Stimulated activated CD8-positive, alpha-beta memory T cell treated with anti-CD3 and anti-CD28 coated beads, Interleukin-15, amount 100 ng/mL, for 1 hour (primary cell): ENCODE measurements at places on chromosomes 5 and 9.

- no peak for DNase-seq
Measured at GRCh38 chr5:74149395-74149794, 491.1 kb downstream of the ENC1 start.

- no peak for DNase-seq
Measured at GRCh38 chr5:102841021-102841420, 85.9 kb downstream of the PAM start.

DNA sequence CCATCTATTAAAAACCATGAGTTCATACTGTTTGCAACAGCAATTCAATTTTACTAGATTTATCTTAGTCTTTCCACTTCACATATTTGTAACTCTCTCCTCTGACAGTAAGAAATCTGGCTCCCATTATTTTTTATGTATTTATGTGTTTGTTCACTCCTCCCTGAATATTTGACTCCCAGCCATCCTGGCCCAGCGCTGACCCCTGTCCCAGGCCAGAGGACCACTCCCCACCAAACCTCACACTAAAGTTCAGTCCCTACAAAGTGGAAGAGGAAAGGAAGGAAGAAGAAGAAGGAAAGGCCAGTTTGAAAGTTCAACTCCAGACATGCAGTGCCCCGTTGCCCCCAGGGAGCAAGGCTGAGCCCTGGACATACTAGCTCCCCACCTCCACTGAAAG, 271.8 kb downstream of the ADAMTSL1 start:
- no peak for DNase-seq

- DNase-seq, result no peak
Measured at GRCh38 chr5:59152701-59153245, 569.9 kb downstream of the RAB3C start.

GRCh38 chr9:87670572-87671264, 55.2 kb upstream of the CTSL start:
- no peak for DNase-seq

- DNase-seq, result no peak
Measured at GRCh38 chr5:37811866-37812265, 28.0 kb downstream of the GDNF start.

- DNase-seq, result no peak
Measured at GRCh38 chr5:6979061-6979460, 265.8 kb downstream of the TENT4A start.

- no peak for DNase-seq
Measured at GRCh38 chr5:41279040-41279439, 65.7 kb upstream of the C6 start.

DNA sequence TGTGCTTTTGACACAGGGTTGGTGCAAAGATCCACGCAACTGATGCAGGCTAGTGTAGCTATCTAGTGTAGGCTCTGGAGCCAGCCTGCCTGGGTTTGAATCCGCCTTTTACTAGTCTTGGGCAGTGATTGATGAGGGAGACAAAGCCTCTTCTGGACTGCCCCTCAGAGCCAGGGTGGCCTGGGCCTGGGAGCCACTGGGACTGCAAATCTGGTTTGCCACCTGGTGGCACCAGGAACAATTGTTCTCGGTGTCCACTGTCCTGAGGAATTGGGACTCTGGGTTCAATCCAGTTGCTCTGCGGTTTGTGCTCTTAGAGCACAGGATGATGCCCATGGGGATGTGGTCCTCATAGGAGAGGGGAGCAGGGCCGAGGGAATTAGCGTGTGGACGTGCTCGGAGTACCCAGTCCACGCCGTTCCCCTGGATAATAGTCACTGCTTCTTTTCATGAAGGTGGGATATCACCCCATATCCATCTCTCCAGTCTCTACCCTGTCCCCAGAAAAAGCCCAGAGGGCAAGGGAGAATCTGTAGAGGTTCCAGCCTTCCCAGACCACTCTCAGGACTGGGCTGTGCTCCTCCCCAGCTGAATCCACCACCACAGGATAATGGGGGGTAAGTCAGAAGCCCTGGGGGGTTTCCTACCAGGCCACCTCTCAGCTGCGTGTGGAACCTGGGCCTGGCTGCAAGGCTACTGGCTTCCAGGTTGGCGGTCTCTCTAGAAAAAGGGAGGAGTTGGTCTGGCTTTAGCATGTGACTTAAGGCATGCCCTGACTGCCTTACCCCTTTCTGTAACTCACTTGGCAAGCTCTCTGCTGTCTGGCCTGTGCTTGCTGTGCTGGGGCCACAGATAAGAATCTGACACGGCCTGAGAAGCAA, 1.9 kb downstream of the B4GALT7 start:
- DNase-seq, result no peak

- no peak for DNase-seq
Measured at GRCh38 chr5:174448041-174448440, 276.3 kb upstream of the MSX2 start.

GRCh38 chr9:8764051-8764450, 964.5 kb upstream of the DMAC1 start:
- no peak for DNase-seq

DNA sequence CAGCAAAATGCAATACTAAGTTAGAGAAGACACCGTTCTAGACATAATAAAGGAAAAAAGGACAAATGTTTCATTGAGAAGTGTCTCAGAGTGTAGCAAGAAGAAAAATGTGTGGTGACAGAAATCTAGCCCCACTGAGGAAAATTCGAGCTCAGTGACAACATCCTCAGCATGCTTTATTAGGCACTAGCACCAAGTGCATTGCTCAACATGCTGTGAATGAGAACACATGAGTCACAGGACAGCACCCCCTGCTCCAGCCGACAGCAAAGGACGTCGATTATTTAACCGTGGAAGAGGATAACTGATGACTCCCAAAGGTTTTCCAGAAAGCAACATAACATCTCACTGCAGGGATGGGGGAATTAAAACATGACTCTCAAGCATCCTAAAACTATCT, 182.7 kb downstream of the GNAQ start:
- DNase-seq, result no peak

GRCh38 chr9:133967024-133967741, 24.9 kb downstream of the VAV2 start:
- DNase-seq, result no peak

DNA sequence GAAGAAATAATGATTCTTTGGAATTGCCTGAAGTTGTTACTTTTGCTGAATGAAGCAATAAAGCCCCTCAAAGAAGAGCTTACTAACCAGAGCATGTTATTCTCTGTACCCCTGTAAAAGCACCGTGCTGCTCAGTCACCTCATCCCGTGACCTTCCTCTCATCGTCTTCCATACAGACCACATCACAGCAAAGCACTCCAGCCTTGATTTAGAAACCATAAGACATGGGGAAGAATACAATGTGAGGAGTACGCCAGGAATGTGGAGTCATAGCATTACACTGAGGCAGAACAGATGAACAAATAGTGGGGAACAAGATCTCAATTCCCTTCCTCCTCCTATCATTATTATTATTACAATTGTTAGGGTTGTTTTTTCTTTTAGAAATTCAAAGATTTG, 49.1 kb downstream of the ERAP1 start:
- DNase-seq, result no peak

- DNase-seq, result no peak
Measured at GRCh38 chr5:31671339-31671741, 32.4 kb downstream of the PDZD2 start.

DNA sequence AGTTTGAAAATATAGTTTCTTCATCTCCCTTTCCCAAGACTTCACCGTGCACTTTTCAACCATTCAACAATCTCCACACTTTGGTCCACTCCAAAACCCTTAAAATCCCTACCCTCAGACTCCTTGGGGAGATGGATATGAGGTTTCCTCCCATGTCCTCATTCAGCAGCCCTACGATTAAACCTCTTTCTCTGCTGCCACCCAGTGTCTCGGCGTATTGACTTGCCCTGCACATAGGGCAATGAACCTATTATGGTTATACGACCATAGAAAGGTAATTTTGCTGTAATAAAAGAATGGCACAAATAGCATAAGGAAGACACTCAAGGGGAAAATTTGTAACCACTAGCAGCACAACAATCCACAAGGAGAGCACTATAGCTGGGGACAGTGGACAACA, 803.5 kb downstream of the TLE1 start:
- no peak for DNase-seq

DNA sequence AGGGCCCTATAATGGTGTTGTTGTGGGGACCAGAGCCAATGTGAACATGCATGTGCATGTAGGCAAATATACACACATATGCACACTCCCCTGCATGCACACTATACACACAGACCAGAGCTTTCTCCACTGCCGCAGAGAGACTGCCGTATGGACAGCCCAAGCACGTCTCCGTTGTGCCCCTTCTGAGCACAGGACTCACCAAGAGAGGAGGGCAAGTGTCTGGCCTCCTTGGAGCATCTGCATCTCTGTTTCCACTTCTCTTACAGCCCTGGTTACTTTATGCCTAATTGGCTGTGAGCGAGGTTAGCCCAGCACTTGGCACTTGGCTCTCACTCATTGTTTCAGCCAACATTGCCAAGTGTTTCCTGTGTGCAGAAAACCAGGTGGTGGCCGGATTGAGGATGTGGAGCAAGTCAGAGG, 30.4 kb downstream of the CSF2 start:
- no peak for DNase-seq

DNA sequence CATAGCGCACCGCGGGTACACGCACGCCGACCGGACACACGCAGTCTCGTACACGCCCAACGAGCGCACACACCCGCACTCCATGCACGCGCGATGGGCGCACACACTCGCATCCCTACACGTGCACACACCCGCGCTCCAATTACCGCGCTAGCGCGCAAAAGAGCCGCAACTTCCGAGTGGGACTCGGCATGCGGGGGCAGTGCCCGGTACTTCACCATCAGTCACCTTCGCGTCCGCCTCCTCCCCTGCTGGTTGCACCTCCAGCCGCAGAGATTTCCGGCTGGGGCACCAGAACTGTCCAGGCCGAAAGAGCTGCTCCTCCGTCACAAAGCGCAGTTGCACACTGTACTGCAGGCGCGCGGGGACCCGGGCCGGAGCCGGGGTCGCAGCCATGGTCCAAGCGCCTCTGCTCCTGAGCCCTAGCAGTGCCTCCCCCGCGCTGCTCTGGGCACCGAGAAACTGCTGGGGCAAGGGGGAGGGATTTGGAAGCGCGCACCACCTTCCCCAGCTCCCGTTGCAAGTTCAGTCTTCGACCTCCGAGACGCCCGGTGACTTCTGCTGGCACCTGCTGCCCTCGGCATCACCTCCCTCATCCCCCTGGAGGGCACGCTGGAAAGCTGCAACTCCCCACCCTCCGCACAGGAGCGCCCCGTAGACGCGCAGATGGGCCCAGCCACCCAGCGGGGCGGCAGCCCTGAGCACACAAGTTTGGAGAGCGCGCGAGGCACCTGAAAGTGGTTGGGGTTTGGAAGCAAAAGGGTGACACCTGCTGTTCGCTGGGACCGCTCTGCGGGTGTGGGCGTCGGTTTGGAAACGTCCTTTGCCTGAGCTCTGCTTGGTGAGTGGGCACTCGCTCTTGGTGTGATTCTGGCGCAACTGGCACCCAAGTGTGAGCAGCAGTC, 337.4 kb upstream of the PUM3 start:
- DNase-seq, result no peak

- no peak for DNase-seq
Measured at GRCh38 chr5:79130781-79131180, 19.2 kb downstream of the BHMT start.

- no peak for DNase-seq
Measured at GRCh38 chr5:105931881-105932421, 1738.8 kb downstream of the EFNA5 start.

- DNase-seq, result no peak
Measured at GRCh38 chr5:143343042-143343441, 60.4 kb downstream of the NR3C1 start.

DNA sequence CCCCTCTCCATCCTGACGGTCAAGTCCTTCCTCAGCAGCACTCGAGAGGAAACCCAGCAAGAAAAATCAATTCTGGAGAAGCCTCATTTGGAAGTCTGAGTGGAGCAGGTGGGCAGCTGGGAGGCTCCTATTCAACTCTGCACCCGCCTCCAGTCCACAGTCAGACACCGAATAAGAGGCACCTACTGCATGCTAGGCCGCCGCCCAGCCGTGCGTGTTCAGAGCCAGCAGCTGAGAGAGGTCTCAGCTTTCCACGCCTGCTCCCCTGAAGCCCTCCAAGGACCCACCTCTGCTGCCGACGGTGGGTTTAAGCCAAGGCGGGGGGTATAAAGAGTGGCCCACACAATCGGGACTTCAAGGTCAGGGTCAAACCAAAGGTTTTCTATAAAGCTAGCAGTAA, 41.9 kb downstream of the VAV2 start:
- no peak for DNase-seq

GRCh38 chr5:40029711-40030495, 605.1 kb upstream of the DAB2 start:
- no peak for DNase-seq

DNA sequence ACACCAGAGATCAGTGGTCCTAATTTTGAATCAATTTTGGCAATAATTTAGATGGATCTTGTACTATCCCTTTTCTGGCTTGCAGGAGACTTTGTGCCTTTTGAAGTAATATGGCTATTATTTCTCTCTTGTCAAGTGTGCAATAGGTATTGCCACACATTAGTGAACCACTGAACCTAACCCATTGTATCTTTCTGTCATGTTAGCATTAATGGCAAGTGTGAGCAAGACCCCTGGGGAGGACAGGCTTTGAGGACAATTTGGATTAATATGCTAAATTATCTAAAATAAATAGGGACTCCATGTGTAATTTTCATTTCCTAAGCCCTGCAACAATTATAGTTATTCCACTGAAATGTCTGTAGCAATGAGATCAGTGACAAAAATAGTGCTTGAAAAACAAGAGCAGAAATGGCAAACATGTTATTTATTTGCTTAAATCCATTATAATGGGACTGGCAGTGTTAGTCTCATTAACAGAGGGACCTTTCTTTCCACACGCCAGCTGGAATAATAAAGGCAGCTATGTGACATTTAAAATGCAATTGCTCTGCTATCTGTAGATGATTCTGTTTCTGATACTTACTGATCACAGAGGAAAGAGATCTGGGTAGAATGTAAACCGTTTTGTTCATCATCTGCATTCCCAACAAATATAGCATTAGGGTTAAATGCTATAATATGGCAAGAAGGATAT, 753.3 kb upstream of the ZNF608 start:
- no peak for DNase-seq
